DMS79 (cell line): ENCODE measurements at places on chromosomes 11 and 22.

GRCh38 chr11:19974886-19975285, 185.4 kb downstream of the DBX1 start:
- no peak for DNase-seq

DNA sequence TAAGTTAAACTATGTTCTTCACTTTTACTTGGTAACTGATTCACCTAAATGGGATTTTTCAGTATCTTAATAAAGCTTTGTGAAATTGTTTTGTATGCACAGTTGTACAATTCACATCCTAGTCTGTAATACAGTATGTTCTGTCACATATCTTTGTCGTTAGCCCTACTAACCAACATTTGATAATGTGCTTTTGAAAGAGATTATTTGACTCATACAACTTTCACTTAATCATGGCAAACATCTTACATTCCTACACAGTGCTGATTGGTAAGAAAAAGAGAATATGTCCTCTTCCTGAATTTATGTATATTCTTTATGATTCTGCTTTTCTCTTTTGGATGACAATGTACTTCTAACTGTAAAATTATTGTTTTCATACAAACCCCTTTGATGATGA, 234.5 kb downstream of the METTL15 start:
- no peak for DNase-seq

- no peak for DNase-seq
Observed at GRCh38 chr11:3182462-3182852, 17.3 kb upstream of the OSBPL5 start.

DNA sequence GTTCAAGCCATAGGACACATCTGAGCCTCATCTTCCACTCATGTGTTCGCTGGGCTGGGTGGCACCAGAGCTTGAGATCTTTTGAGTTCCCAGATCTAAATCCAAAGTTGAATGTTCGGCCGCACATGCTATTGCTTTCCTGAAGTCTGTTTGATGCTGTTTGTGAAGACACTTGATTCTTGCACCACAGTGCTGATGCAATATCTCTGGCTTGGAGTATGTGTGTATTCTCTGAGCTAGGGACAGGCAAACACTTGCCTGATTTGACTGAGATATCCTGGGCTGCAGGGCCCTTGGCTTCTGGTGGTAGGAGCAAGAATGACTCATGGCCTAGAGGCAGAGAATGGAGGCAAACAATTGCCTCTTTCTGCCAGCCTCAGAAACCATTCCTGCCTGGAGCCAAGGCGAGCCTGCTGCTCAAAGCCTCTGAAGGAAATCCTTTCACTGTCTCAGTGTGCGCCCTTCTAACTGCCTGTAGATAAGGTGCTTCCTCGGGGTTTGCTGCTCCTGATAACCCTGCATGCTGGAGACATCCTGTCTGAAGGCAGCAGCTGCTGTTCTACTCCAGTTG, 73.0 kb downstream of the CYB5R2 start:
- DNase-seq: no peak
